ENCODE measurements at places on chromosomes 16 and 17.
A peak's percentile ranks its signal among the peaks of the same experiment; 100 is the strongest.

DNA sequence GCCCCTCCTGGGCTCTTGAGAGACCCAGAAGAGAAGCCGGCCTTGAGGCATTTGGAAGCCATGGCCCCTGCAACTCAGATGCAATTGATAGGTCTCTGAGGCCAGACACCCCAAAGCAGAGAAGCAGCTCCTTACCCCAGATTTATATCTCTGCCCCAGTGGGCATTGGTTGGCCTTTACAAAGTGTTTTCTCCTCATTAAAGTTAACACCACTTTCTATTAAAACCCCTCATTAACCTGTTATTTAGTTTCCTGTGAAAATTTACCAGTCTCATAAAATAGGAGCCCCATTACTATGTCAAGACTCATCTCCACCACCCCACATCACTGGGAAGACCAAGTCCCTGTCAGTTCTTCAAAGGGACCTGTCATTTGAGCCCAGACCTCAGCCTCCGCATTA, at the start of gene KRT35:
Gene KRT35 (minus strand): TSS at position 116 of the 400 bp plus-strand sequence. CDS start 54 bp downstream, at position 62.
- no peak for DNase-seq

- no peak for DNase-seq
These were observed 75.2 kb upstream of the RNU2-1 start for GRCh38 chr17:43308999-43309398.

DNA sequence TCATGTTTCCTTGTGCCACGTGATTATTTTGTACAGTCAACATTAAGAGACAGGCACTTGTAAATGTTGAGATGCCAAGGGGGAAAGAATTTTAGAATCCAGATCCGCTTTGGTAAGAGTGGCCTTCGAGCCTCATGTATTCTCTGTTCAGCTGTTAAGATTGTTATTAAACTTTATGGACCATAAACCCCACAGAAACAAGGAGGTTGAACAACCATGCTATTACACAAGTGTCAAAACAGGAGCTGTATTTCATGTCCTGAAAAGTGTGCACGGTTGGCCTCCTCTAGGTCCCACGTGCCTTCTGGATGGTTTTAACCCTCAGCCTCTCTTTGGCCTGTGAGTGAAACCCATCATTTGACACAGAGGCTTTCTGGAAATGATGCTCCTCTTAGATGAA, 691.3 kb downstream of the MAF start:
- no peak for DNase-seq

DNA sequence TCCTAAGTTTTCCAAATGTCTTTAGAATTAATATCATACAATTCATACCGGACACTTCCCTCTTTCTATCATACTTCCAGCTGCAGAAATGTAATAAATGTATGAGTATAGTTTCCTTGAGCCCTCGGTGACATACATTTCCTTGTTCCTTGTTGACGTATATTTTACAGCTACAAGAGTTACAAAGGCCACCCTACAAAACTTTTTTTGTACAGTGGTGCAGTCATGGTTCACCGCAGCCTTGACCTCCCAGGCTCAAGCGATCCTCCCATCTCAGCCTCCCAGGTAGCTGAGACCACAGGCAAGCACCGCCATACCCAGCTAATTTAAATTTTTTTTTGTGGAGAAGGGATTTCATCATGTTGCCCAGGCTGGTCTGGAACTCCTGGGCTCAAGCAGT, 7.2 kb upstream of the DUS1L start:
- no peak for DNase-seq

DNA sequence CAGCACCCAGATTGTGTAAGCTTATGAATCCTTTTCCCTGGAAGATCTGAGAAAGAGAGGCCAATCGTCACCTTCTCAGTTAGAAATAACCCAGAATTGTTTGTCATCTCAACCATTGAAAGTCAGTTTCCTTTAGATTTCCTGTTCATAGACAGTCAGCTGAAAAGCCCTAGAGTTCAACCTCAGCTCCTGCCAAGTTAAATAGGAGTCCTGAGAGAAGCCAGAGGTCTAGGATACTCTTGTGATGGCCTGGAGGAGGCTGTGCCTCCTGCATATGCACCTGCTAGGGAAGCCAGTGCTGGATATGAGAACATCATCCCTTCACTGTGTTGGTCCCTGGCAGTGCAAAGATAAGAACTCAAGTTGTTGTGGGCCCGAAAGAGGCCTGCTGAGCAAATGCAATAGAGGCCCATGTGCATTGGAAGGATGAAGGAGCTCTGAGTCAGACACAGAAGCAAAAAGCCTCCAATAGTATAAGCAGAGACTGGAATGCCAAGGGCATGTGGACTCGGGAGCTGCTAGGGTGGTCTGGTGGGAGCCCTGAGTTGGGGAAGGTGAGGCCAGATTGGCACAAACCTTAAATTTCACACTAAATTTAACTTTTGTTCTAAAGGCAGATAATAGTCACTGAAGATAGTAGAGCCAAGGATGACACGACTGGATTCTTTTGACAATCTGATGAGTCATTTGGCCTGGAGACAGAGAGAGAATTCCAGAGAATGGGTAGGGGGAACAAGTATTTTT, 520.9 kb upstream of the CDH5 start:
- DNase-seq, result no peak

- no peak for DNase-seq
These were observed 4.1 kb upstream of the UBALD1 start for GRCh38 chr16:4618645-4619418.

DNA sequence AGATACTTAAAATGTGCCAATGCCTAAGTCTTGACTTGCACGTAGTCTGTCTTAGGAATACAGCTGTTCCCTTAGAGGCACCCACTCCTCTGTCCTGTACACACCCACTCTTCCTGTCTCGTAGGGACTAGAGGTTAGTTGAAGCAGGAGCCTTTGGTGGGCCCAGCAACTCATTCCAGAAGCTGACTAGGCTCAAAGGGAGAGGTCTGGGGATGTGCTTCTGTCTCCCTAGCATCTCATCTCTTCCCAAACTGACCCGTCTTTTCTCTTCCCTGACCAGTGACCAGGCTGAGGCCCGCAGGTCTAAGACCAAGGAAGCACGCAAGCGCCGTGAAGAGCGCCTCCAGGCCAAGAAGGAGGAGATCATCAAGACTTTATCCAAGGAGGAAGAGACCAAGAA, 4.2 kb downstream of the RPL19 start:
- DNase-seq, result no peak

DNA sequence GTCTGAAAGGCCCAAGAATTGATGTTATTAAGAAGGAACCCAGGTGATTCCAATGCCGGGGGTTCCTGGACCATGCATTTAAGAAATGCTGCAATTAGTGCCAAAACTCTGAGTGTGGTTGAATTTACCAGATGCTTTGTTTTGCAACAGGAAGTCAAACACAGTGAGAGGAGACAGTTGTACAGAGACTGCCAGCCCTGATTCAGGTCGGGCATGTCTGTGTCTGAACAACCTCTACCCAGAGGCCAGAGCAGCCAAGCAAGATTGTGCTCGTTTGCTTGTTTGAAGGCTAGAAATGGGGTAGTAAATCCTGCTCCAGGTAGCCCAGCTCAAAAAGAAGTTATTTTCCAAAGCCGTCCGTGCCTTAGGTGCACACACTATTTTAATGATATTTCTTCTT, 412.4 kb upstream of the ERCC4 start:
- no peak for DNase-seq

DNA sequence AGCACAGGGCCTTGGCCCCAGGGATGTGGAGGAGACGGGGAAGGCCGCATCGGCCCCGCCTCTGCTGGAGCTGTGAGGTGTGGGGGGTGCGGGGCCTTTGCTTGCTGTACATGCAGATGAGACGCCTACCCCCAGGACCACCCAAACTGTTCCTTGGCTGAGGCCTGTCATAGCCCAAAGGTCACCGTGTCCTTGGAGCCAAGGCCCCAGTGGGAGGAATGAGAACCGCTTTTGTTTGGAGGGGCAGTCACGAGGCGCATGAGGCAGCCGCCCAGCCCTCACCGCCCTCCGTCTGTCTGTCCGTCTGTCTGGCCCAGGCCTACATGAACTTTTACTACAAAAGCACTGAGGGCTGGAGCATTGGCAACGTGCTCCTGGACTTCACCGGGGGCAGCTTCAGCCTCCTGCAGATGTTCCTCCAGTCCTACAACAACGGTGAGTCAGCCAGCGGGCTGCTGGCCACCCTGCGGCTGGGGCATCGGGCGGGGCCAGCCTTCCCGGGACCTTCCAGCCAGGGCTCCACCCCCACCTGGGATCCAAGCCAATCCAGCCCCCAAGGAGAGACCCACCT, 8.8 kb downstream of the TAX1BP3 start:
- peak; percentile 47 for DNase-seq

DNA sequence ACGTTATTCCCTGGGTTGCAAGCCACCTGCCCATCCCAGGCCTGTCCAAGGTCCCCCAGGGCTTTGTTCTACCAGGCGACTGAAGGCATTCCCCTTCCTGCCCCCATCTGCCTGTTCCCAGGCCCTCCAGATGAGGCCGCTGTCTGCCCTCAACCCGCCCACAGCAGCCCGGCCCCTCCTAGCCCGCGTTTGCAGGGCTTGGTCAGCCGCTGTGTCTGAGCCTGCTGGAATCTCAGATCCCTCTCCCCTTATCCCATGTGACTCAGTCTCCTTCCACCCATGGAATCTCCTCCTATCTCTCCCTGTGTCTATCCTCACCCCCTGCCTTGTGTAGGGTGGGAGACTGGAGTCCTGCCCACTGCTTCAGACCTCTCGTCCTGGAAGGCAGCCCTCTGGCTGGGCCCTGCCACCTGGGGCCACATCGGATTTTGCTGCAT, 186.0 kb upstream of the TNRC6C start:
- no peak for DNase-seq

GRCh38 chr17:7889166-7889955, 772 bp downstream of the CHD3 start:
- DNase-seq, result peak; percentile 61

- no peak for DNase-seq
These were observed 203.4 kb upstream of the FOXF1 start for GRCh38 chr16:86306811-86307513.

DNA sequence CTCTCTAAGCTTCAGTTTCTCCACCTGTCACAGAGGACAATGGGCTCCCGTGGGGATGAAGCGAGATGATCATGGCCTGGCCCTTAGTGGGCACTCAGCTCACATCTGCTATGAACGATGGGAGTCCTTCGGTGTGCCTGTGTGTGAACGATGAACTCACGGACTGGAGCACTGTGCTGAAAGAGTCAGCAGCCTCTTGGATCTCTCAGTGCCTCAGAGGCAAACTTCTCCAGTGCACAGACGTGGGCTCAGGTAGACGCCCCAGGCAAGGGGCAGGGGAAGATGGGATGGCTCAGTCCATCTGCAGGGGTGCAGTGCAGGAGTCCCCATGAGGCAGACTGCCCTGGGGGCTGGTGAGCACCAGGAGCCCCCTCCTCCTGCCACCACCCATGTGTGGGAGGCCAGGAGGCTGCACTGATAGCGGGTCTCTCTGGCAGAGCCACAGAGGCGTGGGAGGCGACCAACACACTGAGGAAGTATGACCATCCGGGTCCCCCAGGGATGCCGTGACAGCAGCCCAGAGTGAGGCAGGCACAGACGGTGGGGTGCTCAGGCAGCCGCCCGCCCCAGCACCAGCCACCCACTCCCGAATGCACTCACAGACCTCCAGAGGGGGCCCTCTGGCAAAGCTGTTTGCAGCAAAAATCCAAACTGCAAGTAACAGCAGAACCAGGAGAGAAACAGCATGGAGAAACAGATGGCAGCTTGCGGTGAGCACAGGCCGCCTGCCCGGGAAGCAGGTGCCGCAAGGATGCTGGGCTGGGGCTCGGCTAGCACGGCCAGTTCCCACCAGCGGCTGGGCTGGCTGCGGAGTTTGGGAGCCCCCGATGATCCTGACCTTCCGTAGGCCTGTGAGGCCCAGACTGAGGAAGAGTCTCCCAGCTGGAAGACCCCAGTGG, 82.7 kb downstream of the RPH3AL start:
- no peak for DNase-seq

- peak; percentile 69 for DNase-seq
These were observed 7.5 kb downstream of the NFE2L1 start for GRCh38 chr17:48055531-48056245.

- DNase-seq, result no peak
These were observed 4.0 kb downstream of the SLC16A13 start for GRCh38 chr17:7039832-7040231.

- no peak for DNase-seq
These were observed 228.7 kb downstream of the MSI2 start for GRCh38 chr17:57484826-57485565.

GRCh38 chr16:81080233-81080632, 3.2 kb upstream of the C16orf46 start:
- no peak for DNase-seq

DNA sequence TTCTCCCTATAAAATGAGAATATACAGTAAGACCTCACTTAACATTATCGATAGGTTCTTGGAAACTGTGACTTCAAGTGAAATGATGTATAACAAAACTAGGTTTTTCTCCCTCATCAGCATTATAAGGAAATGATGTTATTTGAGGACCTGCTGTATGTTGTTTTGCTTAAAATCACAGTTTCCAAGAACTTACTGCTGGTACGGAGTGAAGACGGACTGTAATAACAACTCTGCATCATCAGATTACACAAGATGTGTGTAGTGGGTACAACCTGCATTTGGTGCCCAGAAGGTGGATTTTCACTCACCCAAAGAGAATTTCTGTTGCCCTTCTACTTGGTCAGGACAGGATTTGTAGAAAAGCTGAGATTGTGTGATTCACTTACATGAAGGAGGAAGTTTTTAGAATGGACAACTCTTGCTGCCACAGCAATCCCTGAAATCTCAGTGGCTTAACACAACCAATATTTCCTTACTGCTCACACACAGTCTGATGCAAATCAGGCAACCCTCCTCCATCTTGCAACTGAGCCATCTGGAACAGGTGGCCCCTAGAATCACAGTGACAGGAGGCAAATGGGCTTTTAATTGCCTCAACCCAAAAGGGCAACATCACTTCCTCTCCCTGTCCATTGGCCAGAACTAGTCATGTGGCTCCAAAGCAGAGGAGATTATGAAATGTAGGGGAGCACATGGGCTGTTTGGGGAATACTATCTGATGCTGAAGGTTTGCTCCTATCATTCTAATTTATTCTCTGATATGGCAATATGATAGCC, 67.6 kb upstream of the CACNG5 start:
- DNase-seq, result no peak

DNA sequence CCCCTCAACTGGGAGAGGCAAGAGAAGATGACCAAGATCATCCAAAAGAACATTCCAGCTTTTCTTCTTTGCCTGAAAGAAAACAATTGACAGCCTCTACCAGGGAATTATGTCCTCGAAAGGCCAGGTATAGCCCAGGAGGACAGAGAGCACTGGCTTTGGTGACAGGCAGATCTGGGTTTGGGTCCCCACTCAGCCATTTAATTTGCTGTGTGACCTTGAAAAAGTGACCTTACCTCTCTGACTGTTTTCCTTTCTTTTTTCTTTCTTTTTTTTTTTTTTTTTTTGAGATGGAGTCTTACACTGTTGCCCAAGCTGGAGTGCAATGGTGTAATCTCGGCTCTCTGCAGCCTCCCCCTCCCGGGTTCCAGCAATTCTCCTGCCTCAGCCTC, 27.7 kb upstream of the KIFC3 start:
- no peak for DNase-seq

Measured in amniotic stem cell (primary cell).